A549 treated with AZD2906 at 1 μM for 4 hours (cell line): ENCODE measurements at places on chromosomes 3 and 15. TPM values are rescaled to one million over a fixed set of nuclear protein-coding genes. Genes with fewer than 3 reads are reported as not detected.

Gene ARPP21
- 0.06 to 0.27 TPM (median 0.13 TPM) in 5 replicates for total RNA-seq

Gene ZNF80
- not detected in 5 replicates for total RNA-seq

Gene STARD5
- total RNA-seq = 1.4 to 2.2 TPM (median 2.0 TPM) in 5 replicates

Gene XCR1
- not detected in 5 replicates for total RNA-seq

Gene SLC22A14
- 0.03 to 0.05 TPM (median 0.05 TPM) in 3 of 5 replicates, not detected in the others for total RNA-seq

Gene TNFAIP8L3
- total RNA-seq = 32.6 to 43.8 TPM (median 36.0 TPM) in 5 replicates

Gene SEMA6D
- total RNA-seq = not detected in 5 replicates
